Breast epithelium (tissue), 4 donors: ENCODE measurements at places on chromosomes 7 and 10.

DNA sequence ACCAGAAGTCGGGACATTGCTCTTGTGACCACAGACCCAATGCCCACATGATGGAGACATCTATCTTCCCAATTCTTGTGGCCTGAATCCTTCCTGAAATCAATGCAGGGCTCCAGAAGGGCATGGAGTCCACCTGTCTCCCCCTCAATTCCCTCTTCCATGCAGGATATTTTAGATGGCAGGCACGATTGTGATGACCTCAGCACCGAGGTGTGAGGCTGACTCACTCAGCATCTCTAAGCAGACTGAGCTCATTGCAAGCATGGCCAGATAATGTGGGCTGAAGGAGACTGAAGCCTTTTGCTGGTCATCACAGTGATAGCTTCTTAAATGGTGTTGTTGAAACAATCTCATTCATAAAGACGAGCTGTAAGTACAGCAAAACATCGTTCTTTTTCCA, 374.9 kb upstream of the PODXL start:
- H3K27me3 ChIP-seq = no peaks in the 10 kb centered on the region
- H3K4me1 ChIP-seq = no peaks in the 10 kb centered on the region
- H3K4me3 ChIP-seq = no peak overlapping the region
- DNase-seq = no peak

DNA sequence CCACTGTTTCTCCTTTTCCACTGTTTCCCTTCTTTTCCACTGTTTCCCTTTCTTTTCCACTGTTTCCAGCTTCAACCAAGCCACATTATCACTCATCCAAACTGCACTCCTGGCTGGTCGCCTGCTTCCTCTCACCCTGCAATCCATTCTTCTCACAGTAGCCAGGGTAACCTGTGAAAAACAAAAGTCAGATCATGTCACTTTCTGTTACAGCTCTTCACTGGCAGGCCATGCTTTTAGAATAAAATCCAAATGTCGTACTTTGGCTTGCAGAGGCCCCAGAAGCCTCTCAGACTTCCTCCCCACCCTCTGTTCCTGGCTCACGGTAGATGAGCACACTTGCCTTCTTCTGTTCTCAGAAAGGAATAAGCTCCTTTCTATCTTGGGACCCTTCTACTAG, 33.9 kb downstream of the STARD3NL start:
- H3K36me3 ChIP-seq = no peaks in the 10 kb centered on the region
- no peaks in the 10 kb centered on the region for H3K4me1 ChIP-seq
- H3K27ac ChIP-seq = no peak overlapping the region
- H3K27me3 ChIP-seq = no peaks in the 10 kb centered on the region
- no peak overlapping the region for H3K4me3 ChIP-seq
- no peak for DNase-seq

DNA sequence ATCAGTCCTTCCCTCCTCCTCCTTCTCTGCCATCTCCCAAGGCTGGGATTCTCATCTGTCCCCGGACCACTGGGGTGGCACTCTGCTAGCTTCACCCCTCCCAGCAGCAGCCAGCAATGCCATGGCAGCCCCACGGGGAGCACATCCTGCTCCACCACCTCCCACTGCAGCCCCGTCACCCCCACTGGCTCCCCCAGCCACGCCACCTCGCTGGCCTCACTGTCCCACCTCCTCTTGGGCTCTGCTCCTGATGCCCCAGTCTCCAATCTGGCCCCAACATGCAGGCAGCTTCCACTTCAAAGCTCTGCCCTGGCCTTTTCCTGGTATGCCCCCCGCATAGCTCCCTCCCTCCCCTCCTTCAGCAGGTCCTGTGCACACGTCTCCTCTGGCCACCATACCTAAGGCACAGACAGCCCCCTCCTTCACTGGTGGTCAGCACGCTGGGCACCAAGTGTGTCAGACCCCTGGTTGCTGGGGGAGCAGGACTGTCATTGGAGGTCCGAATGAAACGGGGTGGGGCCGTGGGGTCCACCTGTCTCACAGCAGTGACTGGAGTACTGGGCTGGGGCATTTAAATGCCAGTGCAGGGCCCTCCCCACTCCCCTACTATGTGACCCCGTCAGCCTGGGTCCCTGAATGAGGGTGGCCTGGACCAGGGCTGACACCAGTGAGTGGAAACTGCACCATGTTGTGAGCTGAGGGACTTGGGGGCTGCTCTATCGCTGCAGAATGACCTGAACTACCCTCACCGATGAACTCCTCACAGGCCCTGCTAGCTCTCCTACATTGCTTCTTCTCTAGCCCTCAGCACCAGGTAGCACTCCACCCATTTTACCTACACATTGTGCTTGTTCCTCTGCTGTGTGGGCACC, 38.7 kb downstream of the RASGEF1A start:
- H3K36me3 ChIP-seq = no peaks in the 10 kb centered on the region
- no peak overlapping the region for H3K4me3 ChIP-seq
- no peaks in the 10 kb centered on the region for H3K27me3 ChIP-seq
- peak; percentile 27 for DNase-seq

DNA sequence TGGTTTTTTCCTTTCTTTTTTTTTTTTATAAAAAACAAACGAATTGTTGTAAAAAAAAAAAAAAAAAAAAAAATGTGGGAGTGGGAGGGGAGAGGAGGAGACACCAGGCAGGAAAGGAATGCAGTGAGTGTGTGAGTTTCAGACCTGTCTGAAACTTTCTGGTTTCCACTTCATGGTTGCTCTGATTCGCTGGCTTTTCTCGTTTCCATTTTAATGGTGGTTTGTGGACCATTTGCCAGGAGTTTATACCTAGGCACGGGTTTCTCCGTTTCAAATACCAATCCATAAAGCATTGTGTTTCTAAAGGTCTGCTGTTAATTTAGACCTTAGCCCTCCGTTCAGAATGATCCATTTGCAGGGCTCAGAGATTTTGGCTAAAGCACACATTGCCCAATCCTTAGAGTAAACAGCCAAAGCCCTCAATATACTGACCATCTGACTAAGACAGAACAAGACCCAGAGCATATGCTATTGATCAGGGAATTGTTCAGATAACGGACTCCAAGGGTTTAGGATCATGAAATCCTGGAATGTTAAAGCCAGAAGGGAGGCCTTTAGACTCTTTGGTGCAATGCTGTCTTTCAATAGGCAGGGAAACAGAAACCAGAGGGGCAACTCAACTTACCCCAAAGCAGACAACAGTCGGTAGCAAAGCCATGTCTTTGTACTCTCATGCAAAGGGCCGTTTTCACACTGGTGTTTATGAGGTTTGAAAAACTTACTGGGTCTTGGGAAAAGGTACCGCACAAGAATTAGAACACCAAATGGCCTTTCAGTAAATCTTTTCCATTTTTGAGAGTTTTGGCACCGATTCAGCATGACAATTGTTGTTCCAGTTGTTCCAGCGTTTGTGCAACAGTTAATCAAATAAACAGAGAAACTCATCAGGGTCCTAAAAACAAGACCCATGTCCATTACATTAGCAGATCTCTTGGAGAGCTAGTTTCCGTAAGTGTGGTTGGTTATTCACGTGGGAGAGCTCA, 94.3 kb upstream of the AGBL3 start:
- peak overlapping the region; percentile 84 for H3K27ac ChIP-seq
- peaks cover 6% of the 10 kb centered on the region for H3K4me1 ChIP-seq
- H3K36me3 ChIP-seq = no peaks in the 10 kb centered on the region
- no peak for DNase-seq
- peak overlapping the region; percentile 46 for H3K4me3 ChIP-seq
- H3K27me3 ChIP-seq = no peaks in the 10 kb centered on the region

DNA sequence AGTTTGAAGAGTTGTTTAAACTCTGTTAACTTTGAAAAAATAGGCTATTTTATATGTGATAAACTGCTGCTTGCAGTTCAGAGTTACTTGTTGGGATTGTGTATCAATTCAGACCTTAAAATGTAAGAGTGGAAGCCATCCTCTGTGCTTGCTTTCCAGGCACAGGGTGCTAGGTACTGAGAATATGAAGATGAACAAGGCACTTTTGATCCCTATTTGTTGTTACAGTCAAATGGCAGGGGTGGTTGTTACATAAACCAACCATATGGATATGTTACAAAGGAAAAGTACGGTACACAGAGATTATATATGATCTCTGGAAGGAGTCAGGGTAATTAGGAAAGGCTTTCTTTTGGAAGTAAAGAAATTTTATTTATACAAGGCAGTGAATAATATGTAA, 63.8 kb downstream of the REEP3 start:
- H3K27me3 ChIP-seq = no peaks in the 10 kb centered on the region
- H3K4me1 ChIP-seq = peaks cover 11% of the 10 kb centered on the region
- DNase-seq = no peak
- no peak overlapping the region for H3K4me3 ChIP-seq
- no peaks in the 10 kb centered on the region for H3K36me3 ChIP-seq

GRCh38 chr10:50379616-50380015, 128.3 kb upstream of the ASAH2 start:
- no peak for DNase-seq
- no peaks in the 10 kb centered on the region for H3K27me3 ChIP-seq
- no peaks in the 10 kb centered on the region for H3K36me3 ChIP-seq
- peak overlapping the region; percentile 14 for H3K27ac ChIP-seq

- no peak for DNase-seq
- H3K27me3 ChIP-seq = no peaks in the 10 kb centered on the region
- H3K4me3 ChIP-seq = no peak overlapping the region
- peak overlapping the region; percentile 13 for H3K27ac ChIP-seq
- H3K36me3 ChIP-seq = no peaks in the 10 kb centered on the region
- peaks cover 43% of the 10 kb centered on the region for H3K4me1 ChIP-seq
These were observed 22.3 kb downstream of the DLG5 start for GRCh38 chr10:77904100-77904840.

- no peaks in the 10 kb centered on the region for H3K36me3 ChIP-seq
- DNase-seq = no peak
- no peaks in the 10 kb centered on the region for H3K4me1 ChIP-seq
- H3K27me3 ChIP-seq = no peaks in the 10 kb centered on the region
- no peak overlapping the region for H3K27ac ChIP-seq
These were observed 393.8 kb downstream of the LRMDA start for GRCh38 chr10:75825235-75825634.

GRCh38 chr7:36366005-36366717, 23.5 kb upstream of the ANLN start:
- H3K36me3 ChIP-seq = no peaks in the 10 kb centered on the region
- H3K27me3 ChIP-seq = no peaks in the 10 kb centered on the region
- no peak for DNase-seq
- peak overlapping the region; percentile 92 for H3K4me3 ChIP-seq
- H3K4me1 ChIP-seq = no peaks in the 10 kb centered on the region

DNA sequence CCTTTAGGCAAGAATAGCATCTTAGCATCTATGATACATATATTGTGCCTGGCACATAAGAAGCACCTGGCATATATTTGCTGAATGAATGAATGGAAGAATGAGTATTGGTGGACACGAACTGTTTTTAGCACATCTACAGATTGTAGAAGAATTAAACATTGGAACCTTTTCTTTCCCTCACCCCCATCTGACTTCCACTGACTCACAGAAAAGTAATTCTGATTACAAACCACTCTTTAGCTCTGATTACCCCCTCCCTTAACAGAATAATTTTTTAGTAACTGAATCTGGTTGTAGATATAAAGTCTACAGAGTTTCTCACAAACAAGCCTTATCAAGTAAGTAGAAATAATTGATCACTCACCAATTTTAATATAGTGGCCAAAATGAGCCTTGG, 31.9 kb downstream of the SLC26A4 start:
- no peaks in the 10 kb centered on the region for H3K4me1 ChIP-seq
- no peak for DNase-seq
- no peak overlapping the region for H3K4me3 ChIP-seq
- H3K27me3 ChIP-seq = no peaks in the 10 kb centered on the region
- no peak overlapping the region for H3K27ac ChIP-seq

DNA sequence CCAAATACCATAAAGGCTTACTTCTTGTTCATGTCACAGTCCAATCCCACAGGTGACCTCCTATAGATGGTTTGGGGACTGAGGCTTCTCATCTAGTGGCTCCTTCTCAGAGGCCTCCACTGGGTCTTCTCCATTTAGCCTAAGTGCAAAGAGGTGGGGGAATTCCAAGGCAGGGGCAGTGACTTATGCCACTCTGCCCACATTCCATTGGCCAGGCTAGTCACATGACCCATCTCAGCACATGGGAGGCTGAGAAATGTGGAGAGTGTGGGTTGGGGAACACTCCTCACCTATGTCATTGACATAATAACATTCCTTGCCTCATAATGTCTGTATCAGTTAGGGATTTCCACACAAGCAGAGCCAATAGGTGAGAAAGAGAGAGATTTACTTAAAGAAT, 104.3 kb upstream of the PLXNA4 start:
- H3K27ac ChIP-seq = no peak overlapping the region
- H3K27me3 ChIP-seq = no peaks in the 10 kb centered on the region
- no peaks in the 10 kb centered on the region for H3K36me3 ChIP-seq
- no peak overlapping the region for H3K4me3 ChIP-seq
- no peak for DNase-seq

DNA sequence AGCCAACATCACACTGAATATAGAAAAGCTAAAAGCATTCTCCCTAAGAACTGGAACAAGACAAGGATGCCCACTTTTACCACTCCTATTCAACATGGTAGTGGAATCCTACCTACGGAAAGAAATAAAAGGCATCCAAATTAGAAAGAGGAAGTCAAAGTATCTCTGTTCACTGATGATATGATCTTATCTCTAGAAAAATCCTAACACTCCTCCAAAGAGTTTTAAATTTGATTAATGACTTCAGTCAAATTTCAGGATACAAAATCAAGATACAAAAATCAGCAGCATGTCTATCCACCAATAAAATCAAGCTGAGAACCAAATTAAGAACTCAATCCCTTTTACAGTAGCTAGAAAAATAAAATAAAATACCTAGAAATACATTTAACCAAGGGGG, 35.3 kb upstream of the TNKS2 start:
- no peak overlapping the region for H3K27ac ChIP-seq
- H3K4me1 ChIP-seq = no peaks in the 10 kb centered on the region
- no peak overlapping the region for H3K4me3 ChIP-seq
- no peaks in the 10 kb centered on the region for H3K36me3 ChIP-seq
- H3K27me3 ChIP-seq = no peaks in the 10 kb centered on the region
- no peak for DNase-seq

DNA sequence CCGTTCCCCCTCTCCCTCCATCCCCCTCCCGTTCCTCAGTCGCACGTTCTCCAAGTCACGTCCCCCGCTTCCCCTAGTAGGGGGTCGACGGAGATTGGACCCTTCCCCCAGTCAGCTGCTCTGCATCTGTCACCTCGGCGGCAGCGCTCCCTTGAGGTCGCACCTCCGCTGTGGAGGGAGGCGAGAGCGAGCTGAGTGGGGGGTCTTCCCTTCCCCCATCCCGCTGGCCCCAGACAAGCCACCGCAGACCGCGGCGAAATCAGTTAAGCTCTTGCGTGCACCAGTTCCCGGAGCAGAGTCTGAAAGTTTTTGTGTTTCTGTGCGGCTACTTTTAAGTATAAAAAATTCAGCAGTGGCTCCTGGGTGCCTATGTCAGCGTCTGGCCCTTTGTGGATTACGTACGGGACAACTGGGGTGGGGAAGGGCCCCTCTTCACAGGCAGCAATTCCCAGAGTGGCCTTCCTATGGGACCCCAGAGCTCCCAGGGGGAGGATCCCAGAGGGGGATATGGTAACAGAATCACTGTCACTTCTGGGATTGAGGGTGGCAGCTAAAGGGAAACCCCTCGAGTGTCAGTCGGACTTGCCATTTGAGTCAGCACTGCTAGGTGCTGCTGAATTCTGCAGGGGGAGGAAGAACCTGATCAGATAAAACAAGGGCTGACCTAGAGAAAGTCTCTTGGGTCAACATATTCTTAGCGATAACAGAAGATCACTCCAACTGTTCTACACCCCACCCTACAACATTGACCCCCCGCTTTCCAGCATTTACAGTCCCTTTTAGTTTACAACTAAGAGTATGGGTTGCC, 12.5 kb upstream of the DDIT4 start:
- no peaks in the 10 kb centered on the region for H3K36me3 ChIP-seq
- H3K27ac ChIP-seq = peak overlapping the region; percentile 95
- H3K4me3 ChIP-seq = peak overlapping the region; percentile 57
- peaks cover 20% of the 10 kb centered on the region for H3K4me1 ChIP-seq

- no peaks in the 10 kb centered on the region for H3K36me3 ChIP-seq
- H3K27ac ChIP-seq = peak overlapping the region; percentile 30
- no peaks in the 10 kb centered on the region for H3K4me1 ChIP-seq
These were observed 39.2 kb downstream of the ENO4 start for GRCh38 chr10:116888380-116889055.
